Hepatocyte (in vitro differentiated cells): ENCODE measurements at places on chromosomes 5 and 9. TPM values are rescaled to one million over a fixed set of nuclear protein-coding genes. Genes with fewer than 3 reads are reported as not detected.
A peak's percentile ranks its signal among the peaks of the same experiment; 100 is the strongest.

Gene SLC23A1
- polyA plus RNA-seq, result 3.0 and 3.3 TPM in 2 replicates

DNA sequence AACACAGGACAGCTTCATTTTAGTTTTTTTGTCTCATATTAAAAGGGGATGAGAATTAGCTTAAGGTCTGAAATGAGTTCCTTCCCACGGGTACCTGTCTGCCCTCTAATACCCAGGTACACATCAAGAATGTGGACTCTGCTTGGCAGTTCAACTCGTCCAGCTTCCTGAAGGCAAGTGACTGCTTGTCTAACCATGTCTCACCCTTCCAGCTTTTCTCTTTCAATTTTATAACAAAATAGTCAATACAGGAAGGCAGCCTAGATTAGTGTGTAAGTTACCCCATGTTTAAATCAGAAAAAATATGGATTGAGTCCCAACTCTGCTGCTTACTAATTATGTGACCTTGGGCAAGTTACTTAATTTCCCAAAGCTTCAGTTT lies 50.5 kb upstream of the C5orf46 start:
- DNase-seq, result no peak

GRCh38 chr5:95863383-95863757 lies 40.8 kb upstream of the GLRX start:
- DNase-seq, result peak; percentile 53

DNA sequence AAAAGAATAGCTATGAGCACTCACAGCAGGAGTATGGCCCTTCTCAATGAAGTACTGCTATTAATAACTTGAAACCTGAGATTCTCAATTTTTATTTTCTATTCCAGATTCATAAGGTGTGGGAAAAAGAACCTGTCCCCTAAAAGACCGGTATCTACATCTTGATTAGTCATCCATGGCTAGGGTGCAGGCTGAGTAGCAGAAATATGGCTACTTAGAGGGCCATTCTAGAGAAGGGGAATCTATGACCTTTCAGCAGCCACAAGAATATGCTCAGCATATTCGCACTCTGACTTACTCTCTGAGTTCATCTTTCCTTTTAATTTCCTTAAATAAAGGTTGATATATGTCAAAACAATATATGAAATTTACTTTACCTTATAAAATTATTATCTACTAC lies 27.7 kb downstream of the WDR36 start:
- DNase-seq, result no peak
